ENCODE measurements at places on chromosomes 7 and 10.

DNA sequence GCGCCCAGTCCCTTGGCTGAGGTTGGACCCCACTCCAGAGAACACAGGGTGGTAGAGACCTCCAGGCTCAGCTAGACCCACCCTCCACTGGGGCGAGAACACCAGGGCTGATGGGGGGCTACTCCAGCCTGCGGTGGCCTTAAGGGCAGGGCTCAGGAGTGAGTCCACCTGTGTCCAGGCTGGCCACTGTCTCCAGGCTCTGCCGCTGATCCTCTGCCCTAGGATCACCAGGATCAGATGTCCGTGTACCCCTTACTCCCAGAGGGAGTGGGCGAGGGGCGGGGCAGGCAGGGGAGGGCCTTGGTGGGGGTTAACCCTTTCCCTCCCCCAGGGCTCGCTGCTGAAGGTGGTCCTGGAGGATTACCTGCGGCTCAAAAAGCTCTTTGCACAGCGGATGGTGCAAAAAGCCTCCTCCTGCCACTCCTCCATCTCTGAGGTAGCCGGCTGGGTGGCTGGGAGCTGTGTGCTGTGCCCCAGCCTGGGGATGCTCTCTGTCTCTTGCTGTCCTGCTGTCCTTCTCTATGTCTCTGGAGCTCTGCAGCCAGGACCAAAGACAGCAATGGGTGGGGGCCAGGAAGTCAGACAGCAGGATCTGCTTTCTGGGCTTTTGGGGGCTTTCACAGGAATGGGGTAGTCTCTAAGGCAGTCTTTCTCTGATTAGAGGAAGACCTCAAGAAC lies 38.0 kb downstream of the PSAP start:
- no peak for DNase-seq

DNA sequence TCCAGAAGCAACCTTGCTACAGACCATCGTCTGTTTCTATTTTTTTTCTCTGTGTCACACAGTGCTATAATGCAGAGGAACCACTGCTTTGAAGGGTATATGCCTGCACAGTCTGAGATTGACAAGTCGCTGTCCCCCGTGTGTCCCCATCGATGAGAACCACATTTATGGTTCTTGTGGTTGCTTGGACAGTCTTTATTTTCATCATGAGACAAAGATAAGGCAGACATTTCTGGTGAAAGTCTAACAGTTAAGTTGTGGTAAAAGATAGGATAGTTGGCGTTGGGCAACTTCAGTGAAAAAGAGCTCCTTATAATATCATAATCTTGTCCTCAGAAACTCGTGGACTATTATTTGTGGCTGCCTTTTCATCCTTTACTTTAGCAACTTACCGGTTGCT lies 6.3 kb upstream of the AKR1E2 start:
- DNase-seq: no peak

DNA sequence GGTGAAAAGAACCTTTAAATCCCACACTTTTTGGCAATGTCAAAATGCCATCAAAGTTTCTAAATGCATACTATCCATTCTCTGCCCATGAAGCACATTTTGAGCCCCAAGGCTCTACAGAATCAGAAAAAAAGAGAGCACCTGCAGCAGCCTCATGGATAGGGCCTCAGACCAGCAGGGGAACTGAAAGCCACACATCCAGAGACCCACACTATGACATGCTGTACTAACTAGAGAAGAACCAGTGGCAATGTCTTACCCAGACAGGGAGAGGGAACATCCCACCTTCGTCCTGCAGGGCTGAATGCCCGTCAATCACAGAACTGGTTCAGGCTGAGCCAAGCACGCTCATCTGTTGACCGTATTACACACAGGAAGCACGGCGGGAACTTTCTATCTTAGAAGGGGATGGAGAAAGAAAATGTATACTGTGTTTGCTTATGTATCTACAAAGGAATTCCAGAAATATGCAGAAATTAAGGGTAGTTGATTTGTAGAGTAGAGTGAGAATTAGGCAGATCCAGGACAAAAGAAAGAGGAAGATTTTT lies 237.2 kb downstream of the GLI3 start:
- no peak for DNase-seq

DNA sequence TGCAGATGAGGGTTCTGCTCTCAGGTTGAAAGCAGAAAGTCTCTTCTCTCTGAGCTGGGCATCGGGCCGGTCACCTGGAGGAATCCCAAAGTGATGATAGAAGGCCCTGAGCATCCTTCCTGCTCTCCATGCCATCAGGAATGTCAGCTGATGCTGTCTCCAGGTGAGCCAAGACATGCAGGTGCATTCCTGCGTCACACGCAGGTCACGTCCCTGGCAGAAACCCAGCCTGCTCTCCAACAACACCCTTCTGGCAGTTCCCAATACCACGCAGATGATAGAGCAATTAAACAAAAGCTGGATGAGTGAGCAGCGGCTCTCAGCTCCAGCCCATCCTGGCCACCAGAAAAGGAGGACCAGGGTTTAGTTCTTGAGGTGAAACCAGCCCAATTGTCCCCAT lies 6.9 kb upstream of the WIPI2 start:
- no peak for DNase-seq

DNA sequence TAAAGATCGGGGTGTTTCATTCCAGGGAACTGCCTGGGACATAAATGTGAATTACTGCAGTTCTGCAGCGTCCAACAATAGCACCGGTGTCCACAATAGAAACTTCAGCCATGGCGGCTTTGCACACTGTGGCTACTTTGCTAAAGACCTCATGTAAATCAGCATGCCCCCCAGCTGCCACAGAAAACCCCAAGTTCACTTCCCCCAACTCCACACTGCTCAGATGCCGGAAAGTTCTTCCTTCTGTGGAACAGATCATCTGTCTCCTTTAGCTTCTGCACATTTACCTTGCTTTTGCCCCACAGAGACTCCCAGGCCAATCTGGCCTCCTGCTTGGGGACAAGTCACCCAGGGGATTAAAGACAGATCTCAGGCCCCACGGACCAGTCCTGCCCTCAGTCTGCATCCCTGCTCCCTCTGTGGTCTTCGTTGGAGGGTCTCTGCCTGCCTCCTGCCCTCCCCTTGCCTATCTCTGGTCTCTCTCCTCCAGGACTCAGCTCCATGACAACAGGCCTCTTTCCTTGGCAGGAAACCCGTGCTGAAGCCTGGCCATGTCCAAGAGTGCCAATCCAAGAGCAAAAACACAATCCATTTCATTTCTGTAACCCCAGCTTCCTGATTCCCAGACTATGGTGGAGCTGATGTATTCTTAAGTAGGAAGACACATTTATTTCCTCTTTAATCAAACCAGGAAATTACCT lies 403.2 kb downstream of the RPS24 start:
- no peak for DNase-seq

GRCh38 chr7:92061154-92061553 lies 73.1 kb downstream of the CYP51A1 start:
- no peak for DNase-seq

DNA sequence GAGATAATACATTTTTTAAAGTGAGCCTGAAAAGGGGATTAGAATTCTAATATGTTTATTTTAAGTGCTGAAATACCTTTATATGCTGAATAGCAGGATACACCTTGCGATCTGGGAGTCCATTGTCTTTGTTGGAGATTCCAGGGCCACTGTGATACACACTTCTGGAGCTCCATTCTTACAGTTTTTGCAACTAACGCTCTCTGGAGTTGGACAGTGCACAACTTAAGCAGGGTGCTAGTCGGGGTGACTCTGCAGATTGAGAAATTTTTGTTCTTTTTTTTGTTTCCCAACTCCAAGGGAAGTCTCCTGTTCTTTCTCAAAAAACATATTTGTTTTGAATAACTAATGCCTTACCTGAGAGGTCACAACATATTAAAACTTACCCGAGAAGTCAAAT lies 23.7 kb upstream of the POU6F2 start:
- no peak for DNase-seq

GRCh38 chr7:4010061-4010605 lies 672.0 kb upstream of the FOXK1 start:
- DNase-seq: no peak

DNA sequence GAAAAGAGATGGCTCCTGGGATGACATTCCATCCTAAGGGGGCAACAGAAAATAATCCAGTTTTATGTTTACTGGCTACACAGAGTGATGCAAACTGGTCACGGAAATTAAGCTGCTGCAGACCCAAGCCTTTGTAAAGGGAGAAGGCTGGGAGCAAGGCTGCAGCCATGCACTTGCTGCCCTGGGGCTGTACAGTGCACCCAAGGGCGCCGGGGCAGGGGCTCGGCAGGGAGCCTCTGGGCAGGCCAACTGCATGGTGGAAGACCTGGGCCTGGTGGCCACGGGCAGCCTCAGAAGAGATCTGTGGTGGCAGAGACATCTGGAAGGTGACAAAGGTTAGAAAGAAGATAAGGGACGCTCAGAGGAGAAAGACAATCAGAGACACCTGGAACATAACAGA lies 113.8 kb downstream of the DLG5 start:
- DNase-seq: no peak

DNA sequence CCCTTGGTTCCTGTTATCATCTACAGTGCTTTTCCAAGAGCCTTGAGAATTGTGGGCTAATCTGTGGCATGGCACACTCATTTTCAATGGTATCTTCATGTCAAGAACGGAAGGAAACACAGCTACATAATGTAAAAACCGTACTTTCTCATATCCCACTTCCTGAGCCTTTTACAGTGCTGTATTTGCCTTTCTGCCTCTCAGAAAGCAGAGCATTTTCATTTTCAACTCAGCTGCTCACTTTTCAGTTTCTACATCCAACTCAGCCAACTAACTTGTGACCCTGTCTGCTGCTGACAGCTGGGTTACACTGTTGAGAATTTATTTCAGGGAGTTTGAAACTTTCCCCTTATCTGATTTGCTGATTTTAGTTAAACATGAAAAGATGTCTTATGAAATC lies 875.8 kb upstream of the KCND2 start:
- DNase-seq: no peak

- DNase-seq: no peak
These were observed 48.6 kb downstream of the HIBADH start for GRCh38 chr7:27614095-27614494.

- DNase-seq: peak; percentile 51
These were observed 291.2 kb upstream of the MEOX2 start for GRCh38 chr7:15977663-15978062.

GRCh38 chr10:21724687-21725367 lies 190.8 kb downstream of the MLLT10 start:
- DNase-seq: peak; percentile 92

DNA sequence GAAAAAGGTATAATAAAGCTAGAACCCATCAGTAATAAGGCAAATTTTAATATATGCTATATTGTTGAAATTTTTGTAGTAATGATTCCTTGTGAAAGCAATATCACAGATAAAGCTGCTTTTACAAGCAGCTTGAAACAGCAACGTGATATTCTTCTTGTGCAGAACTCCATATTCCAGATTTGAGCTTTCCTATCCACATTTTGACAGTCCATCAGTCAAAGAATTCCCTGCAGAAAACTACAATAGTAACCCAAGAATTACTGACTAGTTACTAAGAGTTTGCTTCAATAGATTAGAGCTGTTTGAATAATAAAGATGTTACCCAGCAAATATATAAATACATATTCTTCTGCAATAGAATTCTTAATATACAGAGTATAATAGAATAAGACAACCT lies 291.2 kb downstream of the KCND2 start:
- DNase-seq: no peak

DNA sequence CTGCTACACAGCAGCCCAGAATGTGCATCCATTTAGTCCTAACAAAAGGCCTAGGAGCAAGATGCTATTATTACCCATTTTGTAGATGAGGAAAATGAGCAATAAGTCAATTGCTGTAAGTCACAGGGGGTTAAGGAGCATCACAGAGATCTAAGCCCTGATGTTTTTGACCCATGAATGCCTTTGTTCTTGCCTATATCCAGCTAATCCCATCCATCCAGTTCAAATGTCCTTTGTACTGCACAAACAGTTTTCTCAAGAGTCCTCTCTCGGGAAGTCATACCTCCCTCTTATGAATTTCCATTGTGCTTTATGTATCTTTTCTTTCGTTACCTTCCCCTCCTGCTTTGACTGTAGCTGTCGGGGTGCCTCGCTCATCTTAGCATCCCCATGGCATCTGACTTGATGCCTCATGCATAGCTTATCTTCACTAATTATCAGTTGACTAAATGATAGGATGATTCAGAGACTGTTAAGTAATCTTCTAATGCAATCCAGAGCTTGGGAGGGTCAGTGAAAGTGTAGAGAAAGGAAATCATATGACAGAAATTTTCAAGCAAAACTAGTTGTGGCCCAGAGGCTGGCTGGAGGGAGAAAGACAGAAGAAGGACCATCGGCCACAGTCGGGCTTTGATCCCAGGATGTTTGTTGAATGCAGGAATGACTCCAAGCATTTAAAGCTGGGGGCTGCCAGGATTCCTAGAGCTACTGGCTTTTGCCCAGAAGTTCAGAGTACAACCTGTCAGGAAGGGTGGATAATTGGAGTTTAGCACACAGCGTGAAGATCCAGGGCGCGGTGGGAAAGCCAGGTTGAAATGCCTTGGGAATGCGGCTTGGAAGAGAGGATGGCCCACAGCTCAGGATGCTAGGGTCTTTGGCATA lies 23.5 kb downstream of the BLVRA start:
- DNase-seq: peak; percentile 67

GRCh38 chr7:112116894-112117293 lies 89.3 kb downstream of the DOCK4 start:
- no peak for DNase-seq

GRCh38 chr7:132819648-132820047 lies 243.4 kb upstream of the PLXNA4 start:
- DNase-seq: no peak

DNA sequence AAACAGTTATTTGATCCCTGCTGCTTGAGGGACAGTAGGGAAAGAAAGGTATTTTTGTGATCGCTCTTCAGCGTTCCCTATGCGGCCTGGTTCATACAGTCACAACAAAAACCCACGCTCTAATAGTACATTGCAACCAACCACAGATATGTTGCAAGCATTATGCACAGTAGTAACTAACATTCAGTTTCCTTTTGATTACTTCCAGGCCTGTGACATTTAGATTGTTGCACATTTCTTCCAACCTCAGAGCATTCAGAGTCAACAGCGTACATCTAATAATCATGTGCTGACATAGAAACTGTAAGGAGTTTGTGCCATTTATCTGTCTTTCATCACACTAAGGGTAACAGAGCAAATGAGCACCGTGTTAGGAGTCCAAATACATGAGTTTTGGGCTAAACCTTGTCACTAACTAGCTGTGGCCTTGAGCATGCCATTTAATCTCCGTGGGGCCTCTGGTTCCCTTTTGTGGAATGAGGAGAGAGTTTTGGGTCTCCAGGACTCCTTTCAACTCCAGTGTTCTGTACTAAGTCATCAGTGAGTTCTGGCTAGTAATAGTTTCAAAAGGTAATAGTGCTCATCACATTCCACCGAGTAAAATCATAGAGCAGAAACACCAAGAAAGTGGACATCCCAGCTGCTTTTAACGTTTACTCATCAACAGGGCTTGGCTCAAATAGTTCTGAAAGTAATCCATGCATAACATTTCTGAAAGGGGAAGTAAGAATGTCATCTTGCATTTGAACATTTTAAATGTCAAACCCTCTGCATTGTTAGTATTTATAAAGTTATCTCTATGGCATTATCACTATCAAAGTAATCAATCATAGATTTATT lies 99.0 kb upstream of the FZD1 start:
- DNase-seq: peak; percentile 75
